ENCODE measurements at places on chromosomes 6 and 20. TPM values are rescaled to one million over a fixed set of nuclear protein-coding genes. Genes with fewer than 3 reads are reported as not detected.

- peaks cover 44% of the 10 kb centered on the region for H3K36me3 ChIP-seq
- peak overlapping the region; percentile 98 for H3K4me3 ChIP-seq
- DNase-seq, result no peak
These were observed 2.6 kb downstream of the ZNFX1 start for GRCh38 chr20:49275216-49275615.

DNA sequence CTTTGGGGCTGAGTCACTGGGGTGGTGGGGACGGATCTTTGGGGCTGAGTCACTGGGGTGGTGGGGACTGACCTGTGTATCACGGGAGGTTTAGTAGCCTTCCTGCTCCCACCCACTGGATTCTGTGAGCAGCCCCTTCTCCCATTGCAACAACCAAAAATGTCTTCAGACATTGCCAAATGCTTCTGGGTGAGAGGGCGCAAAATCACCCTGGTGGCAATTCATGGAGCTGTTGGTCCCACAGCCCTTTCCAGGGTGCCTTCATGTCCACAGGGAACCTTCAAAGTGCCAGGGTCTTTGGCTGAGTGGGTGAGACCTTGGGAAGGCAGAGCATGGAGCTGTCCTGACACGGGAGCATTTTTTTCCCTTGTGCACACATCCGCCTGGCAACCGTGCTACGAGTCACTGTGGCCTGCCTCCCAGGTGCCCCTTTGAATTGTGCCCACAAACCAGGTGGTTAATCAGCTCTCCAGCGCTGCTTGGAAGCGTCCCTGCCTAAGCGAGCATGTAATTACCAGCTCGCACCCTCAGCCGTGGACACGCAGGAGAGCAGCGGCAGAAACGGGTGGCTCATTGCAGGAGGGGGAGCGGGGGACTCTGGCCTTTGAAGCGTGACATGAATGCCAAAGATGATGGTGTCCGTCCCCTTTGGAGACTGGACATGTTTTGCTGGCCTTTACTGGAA lies 27.4 kb upstream of the APCDD1L start:
- H3K36me3 ChIP-seq, result no peaks in the 10 kb centered on the region
- DNase-seq, result no peak
- H3K4me1 ChIP-seq, result no peaks in the 10 kb centered on the region

- no peak overlapping the region for H3K4me3 ChIP-seq
- H3K36me3 ChIP-seq, result no peaks in the 10 kb centered on the region
- DNase-seq, result no peak
- H3K4me1 ChIP-seq, result no peaks in the 10 kb centered on the region
- no peak overlapping the region for H3K27ac ChIP-seq
These were observed 273.9 kb downstream of the CDC5L start for GRCh38 chr6:44661221-44662008.

DNA sequence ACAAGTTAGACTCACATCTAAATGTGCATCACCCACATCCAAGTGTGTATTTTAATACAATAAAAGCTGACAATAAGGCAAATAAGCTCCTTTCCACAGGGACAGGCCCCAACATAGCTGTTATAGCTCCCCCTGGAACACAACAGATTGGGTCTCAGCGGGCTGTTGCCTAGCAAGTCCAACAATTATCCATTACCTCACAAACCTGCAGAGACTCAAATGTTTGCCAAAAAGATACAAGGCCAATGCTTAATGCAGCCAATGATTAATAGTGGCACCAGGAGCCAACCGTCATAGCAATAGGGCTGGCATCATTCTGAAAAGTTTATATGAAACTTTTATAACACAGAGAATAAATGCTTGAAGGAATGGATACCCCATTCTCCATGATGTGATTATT lies 35.7 kb downstream of the EPB41L2 start:
- H3K4me3 ChIP-seq, result no peak overlapping the region
- no peak for DNase-seq
- no peaks in the 10 kb centered on the region for H3K36me3 ChIP-seq

- peaks cover 4% of the 10 kb centered on the region for H3K36me3 ChIP-seq
- peaks cover 19% of the 10 kb centered on the region for H3K4me1 ChIP-seq
- H3K4me3 ChIP-seq, result no peak overlapping the region
- H3K27me3 ChIP-seq, result peaks cover 16% of the 10 kb centered on the region
These were observed 114.7 kb upstream of the BACH2 start for GRCh38 chr6:90411292-90411781.

GRCh38 chr20:347317-347639 lies 367 bp downstream of the NRSN2 start:
- no peak overlapping the region for H3K27ac ChIP-seq
- no peaks in the 10 kb centered on the region for H3K36me3 ChIP-seq
- peaks cover 6% of the 10 kb centered on the region for H3K27me3 ChIP-seq
- peaks cover 16% of the 10 kb centered on the region for H3K4me1 ChIP-seq
- peak overlapping the region; percentile 91 for H3K4me3 ChIP-seq

- no peak overlapping the region for H3K27ac ChIP-seq
- H3K36me3 ChIP-seq, result no peaks in the 10 kb centered on the region
- H3K27me3 ChIP-seq, result peaks cover 4% of the 10 kb centered on the region
- peaks cover 24% of the 10 kb centered on the region for H3K4me1 ChIP-seq
- no peak overlapping the region for H3K4me3 ChIP-seq
- no peak for DNase-seq
These were observed 35.6 kb upstream of the TAGAP start for GRCh38 chr6:159080217-159080976.

- H3K4me3 ChIP-seq, result no peak overlapping the region
- DNase-seq, result no peak
- peaks cover 12% of the 10 kb centered on the region for H3K4me1 ChIP-seq
- no peaks in the 10 kb centered on the region for H3K27me3 ChIP-seq
These were observed 6.4 kb downstream of the SCAND1 start for GRCh38 chr20:35947907-35948306.

DNA sequence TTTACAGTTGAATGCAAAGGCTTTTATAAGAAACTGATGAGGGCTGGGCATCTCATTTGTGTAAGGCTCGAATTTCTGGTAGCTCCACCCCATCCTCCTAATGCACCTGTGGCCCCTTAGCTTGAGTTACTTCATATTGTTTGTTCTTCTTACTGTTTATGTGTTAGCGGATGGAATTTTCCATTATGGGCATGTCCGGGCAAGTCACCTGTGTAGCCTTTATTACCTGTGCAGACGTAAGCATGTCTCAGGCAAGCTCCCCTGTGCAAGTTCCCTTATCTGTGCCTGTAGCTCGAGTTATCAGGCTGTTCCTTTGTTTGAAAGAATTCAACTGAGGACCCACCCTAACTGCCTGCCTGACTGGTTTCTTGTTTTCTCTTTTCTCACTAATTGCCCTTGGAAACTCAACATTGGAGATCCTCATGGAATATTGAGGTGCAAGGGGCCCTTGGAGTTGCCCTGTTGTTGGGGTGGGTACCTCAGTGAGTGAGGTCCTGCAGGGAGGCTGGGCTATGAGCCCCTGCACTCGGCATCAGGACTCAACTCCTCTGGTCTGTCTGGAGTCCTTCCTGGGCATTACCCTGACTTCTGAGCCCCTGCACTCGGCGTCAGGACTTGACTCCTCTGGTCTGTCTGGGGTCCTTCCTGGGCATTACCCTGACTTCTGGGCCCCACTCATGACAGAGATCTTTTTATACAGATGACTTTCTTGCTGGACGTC lies 207.9 kb upstream of the SULF2 start:
- H3K36me3 ChIP-seq, result no peaks in the 10 kb centered on the region
- no peak overlapping the region for H3K4me3 ChIP-seq
- no peak for DNase-seq
- H3K27ac ChIP-seq, result no peak overlapping the region

DNA sequence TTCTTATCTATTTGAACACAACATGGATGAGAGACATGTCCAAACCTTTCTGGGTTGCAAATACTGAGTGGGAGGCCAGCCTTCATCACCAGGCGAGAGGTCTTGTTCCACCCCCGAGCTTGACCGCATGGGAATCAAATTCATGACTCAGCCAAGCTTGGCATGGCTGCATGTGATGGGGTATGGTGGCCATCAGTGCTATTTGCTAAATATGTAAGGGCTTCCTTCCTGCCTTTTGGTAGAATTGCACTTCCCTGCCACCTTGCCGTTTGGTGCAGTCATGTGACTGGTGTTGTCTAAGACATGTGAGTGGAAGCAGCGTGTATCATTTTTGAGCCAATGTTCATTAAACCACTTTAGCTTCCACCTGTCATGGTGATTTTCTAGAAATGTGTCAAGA lies 508.9 kb upstream of the SULF2 start:
- H3K27ac ChIP-seq, result no peak overlapping the region
- no peak overlapping the region for H3K4me3 ChIP-seq
- no peaks in the 10 kb centered on the region for H3K36me3 ChIP-seq
- no peaks in the 10 kb centered on the region for H3K4me1 ChIP-seq

GRCh38 chr20:25148181-25148981 lies 47.1 kb upstream of the ENTPD6 start:
- no peaks in the 10 kb centered on the region for H3K36me3 ChIP-seq
- DNase-seq, result peak; percentile 24
- H3K27me3 ChIP-seq, result no peaks in the 10 kb centered on the region
- peaks cover 8% of the 10 kb centered on the region for H3K4me1 ChIP-seq
- no peak overlapping the region for H3K27ac ChIP-seq
- peak overlapping the region; percentile 91 for H3K4me3 ChIP-seq

DNA sequence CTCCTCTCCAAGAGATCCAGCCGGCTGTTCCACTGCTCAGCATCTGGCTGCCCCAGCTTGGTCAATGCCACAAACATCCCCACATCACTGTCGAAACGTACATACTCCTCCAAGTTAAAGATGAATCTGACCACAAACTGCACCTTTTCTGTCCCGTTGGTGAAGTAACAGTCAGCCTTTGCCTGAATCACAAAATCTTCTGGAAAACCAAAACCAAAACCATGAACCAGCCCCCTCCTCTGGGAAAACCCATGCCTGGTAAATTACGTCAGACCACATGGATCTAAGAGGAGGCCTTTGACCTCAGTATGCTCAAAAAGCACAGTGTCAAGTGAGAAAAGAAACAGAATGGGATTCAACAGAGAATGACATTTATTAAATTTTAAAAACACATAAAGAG lies 1.7 kb downstream of the HLA-DOB start:
- no peak for DNase-seq
- no peaks in the 10 kb centered on the region for H3K27me3 ChIP-seq
- H3K4me3 ChIP-seq, result no peak overlapping the region
- no peaks in the 10 kb centered on the region for H3K4me1 ChIP-seq

DNA sequence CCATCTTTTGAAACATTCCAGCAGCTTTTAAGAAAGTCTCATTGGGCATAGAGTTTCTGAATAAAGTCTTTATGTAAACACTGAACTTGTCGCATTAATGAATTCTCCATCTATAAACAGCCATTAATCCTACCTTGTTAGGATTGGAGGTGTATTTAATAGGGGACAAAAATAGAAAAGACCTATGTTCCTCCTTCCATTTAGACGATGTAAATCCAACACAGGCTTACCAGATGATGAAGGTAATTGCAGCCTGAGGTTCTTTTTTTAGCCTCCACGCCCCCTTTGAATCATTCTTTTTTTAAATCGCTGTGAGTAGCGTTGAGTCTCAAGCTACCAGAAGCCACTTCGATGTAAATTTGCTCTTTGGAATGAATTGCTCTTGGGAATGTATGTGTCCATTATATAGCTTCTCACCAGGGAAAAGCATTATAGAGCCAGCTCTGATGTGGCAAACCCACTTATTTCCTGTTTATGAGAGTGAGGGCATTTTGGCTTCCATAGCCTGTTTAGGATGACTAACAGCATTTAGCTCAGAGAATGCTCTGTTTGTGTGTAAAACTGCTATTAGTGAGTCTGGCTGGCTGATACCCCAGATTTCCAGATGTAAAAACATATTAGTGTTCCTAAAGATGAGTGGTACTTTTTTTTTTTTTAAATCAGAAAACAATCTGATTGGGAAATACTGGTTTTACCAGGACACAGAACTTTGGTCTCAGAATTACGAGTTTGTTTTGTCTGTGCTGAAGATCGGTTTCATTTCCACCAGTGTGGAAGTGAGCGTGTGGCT lies 74.9 kb upstream of the CLDN20 start:
- H3K27ac ChIP-seq, result no peak overlapping the region
- H3K27me3 ChIP-seq, result peaks cover 4% of the 10 kb centered on the region
- no peak overlapping the region for H3K4me3 ChIP-seq

Gene FAM209B
- not detected for polyA plus RNA-seq

Gene SRMS
- not detected for polyA plus RNA-seq

Gene DACT2
- polyA plus RNA-seq, result not detected

Data from immature natural killer cell (primary cell).